ENCODE measurements at places on chromosomes 6 and 20.
A peak's percentile ranks its signal among the peaks of the same experiment; 100 is the strongest.

- DNase-seq, result no peak
These were observed 36.4 kb downstream of the PLAGL1 start for GRCh38 chr6:143971482-143972205.

DNA sequence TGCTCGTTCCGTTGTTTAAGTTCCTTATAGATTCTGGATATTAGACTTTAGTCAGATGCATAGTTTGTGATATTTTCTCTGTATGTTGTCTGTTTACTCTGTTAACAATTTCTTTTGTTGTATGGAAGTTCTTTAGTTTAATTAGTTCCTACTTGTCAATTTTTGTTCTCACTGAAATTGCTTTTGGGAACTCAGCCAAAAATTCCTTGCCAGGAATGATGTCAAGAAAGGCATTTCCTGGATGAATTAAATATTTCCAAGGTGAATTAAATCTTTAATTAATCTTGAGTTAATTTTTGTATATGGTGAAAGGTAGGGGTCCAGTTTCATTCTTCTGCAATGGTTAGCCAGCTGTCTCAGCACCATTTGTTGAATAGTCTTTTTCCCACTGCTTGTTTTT lies 406.2 kb upstream of the NOX3 start:
- DNase-seq, result no peak

- no peak for DNase-seq
These were observed 710.1 kb upstream of the NRSN1 start for GRCh38 chr6:23415819-23416427.

GRCh38 chr6:14464055-14464454 lies 346.5 kb downstream of the CD83 start:
- no peak for DNase-seq

- no peak for DNase-seq
These were observed 24.3 kb upstream of the IER3 start for GRCh38 chr6:30768634-30769087.

GRCh38 chr20:53306192-53306805 lies 287.3 kb downstream of the ZNF217 start:
- no peak for DNase-seq

DNA sequence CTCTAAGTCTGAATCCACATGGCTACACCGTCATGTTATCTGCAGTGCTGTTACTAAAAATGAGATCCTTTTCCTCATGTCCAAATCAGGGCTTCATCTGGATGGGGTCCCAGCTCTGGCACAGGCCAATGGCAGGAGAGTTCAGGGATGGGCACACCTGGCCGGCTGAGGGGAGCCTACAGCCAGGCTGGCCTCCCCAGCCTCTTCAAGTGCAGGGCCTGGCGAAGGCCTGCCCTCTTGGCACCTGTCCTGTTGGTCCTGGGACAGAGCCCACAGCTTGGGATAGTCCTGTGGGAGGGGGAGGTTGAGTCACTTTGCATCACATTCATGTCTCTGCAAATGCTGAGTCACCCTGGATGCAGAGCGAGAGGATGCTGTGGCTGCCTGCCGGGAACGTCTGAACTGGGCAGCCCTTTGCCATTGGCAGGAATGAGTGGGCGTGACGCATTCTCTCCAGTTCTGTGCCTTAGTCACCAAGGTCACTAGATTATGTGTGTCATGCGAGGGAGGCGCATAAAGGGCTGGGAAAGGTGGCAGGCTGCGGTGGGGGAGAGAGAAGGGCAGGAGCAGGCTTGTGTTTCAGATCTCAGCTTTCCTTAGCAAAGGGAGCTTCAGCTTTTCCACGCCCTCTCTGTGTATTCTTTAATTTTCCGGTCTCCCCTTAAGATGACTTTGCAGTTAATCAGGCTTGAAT lies 223.2 kb upstream of the ECI2 start:
- DNase-seq, result peak; percentile 100

DNA sequence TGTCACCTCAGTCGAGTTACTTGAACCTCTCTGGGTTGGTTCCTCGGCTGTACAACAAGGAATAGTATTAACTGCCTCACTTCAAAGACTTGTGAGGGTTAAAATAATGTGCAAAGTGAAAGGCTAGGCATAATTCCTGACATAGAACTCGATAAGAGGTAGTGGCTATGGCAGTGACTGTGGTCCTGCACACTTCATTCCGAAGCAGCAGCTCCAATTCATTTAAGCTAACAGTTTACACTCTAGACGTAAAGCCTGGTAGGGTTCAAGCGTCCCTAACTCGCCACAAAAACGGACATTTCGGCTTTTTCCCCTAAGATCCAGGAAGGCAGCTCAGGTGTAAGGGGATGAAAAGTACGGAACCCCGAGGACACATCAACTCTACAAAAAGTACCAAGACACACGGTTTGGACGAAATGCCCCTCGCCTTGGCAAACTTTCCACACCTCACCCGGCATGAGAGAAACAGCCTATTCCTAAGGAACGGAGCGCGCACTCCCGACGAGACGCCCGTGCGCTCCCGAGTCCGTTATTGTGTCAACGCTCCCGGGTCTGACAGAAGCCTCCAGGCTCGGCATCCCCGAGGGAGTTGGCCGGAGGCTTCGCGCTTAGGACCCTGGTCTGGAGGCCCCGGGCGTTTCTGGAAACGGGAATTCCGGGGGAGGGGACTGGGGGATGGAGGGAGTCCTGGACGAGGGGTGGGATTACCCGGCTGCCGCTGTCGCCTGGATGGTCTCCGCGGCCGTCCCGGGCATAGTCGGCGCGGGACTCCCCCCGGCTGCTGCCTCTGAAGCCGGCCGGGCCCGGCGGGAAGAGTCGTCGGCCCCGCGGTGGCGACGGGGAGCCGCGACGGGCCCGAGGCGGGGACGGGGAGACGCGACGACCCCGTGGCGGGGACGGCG lies 937 bp downstream of the ZNF318 start:
- peak; percentile 54 for DNase-seq

GRCh38 chr6:10080561-10080960 lies 334.3 kb downstream of the TFAP2A start:
- no peak for DNase-seq

- no peak for DNase-seq
These were observed 69.0 kb downstream of the TCP11 start for GRCh38 chr6:35072051-35072697.

DNA sequence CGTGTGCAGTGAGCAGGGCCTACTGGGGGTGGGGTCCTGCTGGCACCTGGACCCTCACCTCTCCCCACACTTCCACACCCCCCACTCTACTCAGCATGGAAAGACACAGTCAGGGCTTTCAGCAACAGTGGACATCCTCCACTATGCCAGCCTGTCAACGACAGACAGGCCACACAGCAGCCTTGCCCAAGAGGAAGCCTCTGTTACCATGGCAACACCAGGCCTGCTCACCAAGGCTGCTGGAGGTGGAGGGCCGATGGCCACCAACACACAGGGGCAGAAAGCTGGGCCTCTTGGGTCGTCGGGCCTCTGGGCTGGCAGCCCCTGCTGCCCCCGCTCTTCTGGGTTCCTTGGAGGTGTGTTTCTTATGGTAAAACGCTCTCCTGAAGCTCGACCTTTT lies 13.6 kb downstream of the BNIP5 start:
- DNase-seq, result peak; percentile 21

DNA sequence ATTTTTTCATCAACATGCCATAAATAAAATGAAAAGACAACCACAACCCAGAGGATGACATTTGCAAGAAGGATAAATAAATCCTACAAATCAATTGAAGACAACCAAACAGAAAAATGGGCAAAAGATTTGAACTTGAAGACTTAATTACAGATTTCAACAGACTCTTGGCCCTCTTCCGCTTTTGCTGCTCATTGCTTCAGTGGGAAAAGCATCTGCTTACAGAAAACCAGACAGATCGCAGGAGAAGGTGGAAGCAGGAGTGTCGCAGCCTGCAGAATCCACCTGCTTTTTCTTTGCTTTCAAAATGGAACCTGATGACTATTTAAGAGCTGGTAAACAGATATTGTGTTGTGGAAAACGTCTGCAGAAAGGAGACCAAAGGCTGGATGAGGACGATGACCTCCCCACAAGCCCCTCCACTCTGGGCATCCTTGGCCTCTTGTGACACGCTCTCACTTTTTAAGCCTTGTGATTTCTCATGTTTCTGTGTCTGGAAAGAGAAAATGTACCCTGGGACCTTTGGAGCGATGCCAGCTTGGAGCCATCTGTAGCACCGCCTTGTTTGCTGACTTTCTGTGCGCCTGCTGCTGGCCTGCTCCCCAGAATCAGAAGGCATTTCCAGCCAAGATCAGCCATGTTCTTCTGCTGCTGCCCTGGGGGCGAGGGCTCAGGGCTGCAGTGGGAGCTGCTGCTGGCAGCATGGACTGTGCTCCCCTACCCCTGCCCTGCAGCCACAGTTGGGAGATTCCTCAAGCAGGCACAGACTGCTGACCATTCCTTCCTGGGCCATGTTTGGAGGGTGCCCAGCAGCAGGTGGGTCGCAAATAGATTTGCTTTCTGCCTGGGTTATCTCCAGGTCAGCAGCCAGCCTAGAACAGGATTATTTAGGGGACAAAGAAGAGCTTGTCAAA lies 3.6 kb upstream of the CSTL1 start:
- DNase-seq, result no peak

- no peak for DNase-seq
These were observed 150.1 kb downstream of the ELOVL4 start for GRCh38 chr6:79797163-79797764.

DNA sequence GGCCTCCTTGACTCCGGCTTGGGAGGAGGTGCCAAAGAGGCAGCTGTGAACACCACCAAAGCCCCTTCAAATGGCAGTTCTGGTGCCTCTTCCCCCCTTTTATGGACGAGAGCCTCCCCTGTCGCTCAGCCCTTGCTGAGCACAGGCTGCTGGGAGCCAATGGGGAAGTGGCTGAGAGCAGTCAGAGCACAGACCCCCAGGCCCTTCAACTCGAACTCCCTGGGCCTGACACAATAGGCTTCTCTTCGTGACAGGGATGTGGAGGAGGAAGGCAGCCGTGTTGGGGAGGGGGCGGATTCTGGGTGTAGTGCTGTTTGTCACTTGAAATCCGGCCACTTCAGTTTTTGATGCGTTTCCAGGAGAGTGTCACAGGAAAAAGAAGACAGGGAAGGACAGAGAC lies at the start of gene PDYN:
PDYN (minus strand) TSS at position 73 of the 400 bp plus-strand sequence. CDS start 10,974 bp downstream, outside the sequence.
- no peak for DNase-seq

DNA sequence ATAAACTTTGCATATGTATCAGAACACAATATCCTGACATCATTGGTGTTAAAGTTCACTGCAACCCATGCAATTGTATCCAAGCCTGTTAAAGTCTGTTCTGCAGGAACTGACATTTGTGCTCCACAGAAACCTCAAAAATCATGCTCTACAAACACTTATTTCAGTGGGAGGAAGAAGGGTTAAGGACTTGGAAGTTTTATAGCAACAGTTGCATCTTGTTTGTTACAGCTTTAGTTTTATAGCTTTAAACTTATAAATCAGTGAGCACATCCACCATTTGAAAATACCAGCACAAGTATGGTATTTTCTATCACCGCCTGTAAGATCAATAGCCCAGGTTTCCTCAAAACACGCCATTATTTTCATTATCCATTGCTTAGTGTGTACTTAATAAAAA lies 884 bp downstream of the ECT2L start:
- DNase-seq, result no peak

GRCh38 chr20:42686057-42686456 lies 503.6 kb downstream of the PTPRT start:
- DNase-seq, result no peak

GRCh38 chr6:14046476-14047068 lies 71.0 kb upstream of the CD83 start:
- peak; percentile 60 for DNase-seq

DNA sequence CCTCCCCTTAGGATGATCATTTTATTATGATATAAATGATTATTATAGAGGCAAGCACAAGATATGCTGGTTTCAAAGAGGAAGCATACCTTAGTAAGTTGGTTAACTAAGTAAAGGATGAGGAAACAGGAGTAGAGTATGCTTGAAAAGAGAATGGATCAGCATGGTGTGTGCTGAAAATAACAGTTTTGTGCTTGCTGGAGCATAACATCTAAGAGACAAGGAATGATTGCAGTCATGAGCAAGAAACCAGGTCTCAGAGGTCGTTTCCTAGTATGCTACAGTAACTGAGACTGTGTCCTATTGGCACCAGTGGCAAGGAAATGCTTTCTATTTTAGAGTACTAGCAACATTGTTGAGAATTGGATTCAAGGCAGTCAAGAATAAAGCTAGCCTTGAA lies 34.1 kb downstream of the CDC40 start:
- no peak for DNase-seq

DNA sequence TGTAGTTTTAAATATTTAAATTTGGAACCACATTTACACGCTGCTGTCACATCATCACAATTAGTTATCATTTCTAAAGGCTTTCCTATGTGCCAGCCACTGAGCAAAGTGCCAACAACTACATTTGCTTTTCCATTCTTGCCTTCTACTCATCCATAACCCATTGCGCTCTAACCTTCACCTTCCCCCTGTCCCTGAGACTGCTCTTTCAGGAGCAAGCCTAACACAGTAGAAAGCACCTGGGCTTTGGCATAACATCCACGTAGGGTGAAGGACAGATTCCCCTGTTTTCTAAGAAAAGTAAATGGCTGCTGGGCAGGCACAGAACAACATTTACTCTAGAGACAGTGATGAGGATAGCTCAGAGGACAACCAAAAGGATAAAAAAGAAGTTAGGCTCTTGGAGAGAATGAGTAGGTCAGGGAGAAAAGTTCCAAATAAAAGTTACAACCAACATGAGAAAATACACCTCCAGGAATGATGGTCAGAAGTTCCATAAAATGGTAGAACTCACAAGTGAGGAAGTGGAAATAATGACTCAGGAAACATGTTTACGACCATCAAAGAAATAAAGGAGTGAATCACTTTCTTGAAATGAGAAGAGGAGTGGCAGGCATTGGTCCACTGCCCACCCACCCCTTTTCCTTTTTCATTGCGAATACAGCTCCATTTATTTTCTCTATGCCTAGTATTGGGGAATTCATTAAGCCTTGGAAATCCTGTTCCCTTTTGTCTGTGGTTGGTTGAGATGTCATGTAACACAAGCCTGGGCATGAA lies 77.2 kb downstream of the PFDN4 start:
- peak; percentile 2 for DNase-seq

DNA sequence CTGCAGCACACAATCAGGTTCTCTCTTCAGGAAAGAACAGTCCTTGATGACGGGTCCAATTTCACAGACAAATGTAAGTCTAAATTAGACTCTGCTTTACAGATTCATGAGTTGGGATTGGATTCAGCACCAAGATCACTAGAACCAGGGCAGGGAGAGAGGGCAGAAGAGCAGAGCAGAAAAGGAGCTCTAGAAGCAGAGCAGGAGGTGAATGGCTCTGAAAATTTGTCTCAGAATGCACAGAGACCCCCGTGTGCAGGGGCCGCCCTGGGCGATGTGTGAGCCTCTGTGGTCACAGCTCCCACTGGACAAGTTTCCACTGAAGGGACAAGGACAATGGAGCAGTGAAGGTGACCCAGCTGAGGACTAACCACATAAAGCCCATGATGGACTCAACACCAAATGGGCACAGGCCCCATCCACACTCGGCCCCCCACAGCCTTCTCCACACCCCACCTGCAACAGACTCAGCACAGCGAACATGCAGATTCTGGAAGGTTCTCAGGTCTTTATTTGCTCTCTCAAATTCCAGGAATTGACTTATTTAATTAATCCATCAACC lies 3.5 kb downstream of the HLA-B start:
- DNase-seq, result no peak

GRCh38 chr6:38644951-38645350 lies 5.2 kb upstream of the BTBD9 start:
- no peak for DNase-seq

- peak; percentile 51 for DNase-seq
These were observed 590 bp downstream of the RNF217 start for GRCh38 chr6:124962639-124963415.

GRCh38 chr6:117919775-117920729 lies 13.0 kb downstream of the SLC35F1 start:
- DNase-seq, result no peak

GRCh38 chr20:4318891-4319290 lies 303.5 kb upstream of the RNF24 start:
- DNase-seq, result no peak

GRCh38 chr6:102015431-102015830 lies 621.9 kb downstream of the GRIK2 start:
- no peak for DNase-seq
